ENCODE measurements at places on chromosomes 6 and 20.

DNA sequence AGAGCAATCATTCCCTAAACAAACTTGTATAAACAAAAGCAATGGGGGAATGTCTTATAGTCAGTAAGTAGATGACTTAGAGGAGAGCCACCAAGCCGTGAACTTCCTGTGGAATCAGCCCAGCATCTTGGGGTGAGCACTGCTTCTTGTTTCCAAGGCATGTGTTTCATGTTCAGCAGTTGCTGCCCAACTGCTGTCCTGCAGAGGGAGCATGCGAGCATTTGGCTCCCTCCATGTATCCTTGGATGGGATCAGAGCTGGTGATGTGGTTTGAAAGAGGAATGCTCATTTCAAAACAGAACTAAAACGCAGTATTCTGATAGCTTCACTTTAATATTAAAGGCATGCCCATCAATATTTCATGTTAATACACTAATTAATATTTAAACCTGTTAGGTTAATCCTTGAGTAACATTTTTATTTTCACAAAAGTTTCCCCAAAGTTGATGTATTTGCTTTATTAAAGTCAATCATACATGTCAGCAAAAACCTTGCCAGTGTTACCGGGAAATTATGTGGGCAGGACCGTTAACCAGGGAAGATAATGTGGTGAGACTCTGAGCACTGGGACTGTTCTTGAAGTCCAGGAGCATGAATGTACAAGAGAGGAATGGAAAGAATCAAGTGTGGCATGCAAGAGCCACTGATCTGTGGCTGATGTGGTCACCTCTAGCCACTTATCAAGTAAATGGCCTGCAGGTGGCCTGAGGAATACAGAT is 172.1 kb upstream of the GGTLC1 start:
- no peak for DNase-seq

DNA sequence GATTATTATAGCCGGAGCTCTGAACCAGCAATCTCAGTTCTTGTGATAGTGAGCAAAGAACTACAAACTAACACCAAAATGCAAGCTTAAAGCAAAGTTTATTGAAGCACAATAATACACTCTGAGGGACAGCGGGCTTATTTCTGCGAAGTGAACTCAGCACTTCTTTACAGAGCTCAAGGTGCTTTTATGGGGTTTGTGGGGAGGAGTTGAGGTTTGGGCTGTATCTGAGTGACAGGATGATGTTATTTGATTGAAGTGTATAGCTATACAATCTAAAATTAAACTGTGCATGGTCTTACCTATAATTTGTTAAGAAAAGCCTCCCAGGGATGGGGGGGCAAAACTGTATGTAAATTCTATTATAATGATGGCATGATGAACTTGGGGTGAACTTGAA is 1.0 kb upstream of the HFE start:
- DNase-seq: no peak

GRCh38 chr6:123879749-123880148 is 76.1 kb downstream of the NKAIN2 start:
- DNase-seq: no peak

GRCh38 chr6:684831-685636 is 7.9 kb downstream of the EXOC2 start:
- no peak for DNase-seq

DNA sequence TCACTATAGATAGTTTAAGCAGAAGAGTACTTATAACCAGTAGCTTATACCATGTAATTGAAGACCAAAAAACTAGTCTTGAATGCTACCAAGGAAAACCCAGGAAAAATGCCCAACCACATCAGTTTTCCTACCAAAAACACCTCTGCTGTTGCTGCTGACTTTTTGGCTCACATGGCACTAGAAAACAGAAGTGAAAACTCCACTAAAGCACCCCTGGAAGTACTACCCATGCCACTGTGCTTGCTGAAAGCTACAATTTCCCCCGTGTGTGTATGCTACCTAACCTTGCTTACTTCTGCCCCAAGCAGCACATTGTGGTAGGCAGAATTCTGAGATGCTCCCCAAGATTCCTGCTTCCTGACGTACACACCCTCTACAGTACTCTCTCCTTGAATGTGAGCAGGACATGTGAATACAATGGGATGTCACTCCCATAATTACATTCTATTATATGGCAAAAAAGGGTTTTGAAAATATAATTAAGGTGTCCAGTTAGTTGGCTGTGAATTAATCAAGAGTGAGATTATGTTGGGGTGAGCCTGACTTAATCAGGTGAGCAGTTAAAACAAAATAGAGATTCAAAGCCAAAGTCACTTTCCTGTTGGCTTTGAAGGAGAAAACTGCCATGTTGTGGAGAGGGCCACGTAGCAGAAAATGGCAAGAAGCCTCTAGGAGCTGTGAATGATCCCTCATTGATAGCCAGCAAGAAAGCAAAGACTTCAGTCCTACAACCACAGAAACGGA is 209.8 kb upstream of the MARCKS start:
- DNase-seq: no peak

DNA sequence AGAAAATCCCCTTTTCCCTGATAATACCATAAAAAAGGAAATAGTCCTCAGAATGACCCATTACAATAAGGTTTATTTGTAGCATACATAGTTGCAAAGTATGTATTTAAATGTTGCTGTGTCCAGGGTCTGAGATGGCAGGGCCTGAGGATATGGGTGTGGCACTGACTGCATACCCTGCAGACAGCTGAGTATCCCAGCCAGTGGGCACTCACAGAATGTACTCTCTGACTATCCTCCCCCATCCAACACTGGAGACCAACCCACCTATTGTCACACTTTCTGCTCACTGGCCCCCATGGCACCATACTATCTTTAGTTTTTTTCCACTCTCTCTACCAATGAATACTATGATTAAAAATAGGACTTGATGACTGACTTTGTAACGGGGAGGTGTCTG is 215.8 kb upstream of the FOXA2 start:
- DNase-seq: no peak

GRCh38 chr20:58179083-58179431 is 49.4 kb downstream of the ANKRD60 start:
- DNase-seq: no peak

DNA sequence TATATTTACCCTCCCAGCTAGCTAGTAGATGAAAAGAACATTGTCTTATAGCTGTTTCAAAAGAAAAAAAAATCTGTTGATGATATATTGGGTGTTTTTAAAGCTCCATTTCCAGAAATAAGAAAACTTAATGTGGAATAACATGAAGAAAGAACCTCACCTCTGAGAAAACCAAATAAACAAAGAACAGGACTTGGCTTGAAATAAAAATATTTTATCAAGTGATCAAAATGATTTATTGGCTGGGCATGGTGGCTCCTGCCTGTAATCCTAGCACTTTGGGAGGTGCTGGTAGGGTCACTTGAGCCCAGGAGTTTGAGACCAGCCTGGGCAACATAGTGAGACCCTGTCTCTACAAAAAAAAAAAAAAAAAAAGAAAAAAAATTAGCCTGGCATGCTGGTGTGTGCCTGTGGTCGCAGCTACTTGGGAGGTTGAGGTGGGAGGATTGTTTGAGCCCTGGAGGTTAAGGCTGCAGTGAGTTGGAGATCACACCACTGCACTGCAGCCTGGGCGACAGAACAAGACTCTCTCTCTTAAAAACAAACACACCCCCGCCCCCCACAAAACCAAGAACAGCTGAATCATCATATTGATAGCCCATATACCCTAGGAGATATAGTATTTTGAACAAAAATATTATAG is 7.9 kb downstream of the RNF24 start:
- DNase-seq: no peak

DNA sequence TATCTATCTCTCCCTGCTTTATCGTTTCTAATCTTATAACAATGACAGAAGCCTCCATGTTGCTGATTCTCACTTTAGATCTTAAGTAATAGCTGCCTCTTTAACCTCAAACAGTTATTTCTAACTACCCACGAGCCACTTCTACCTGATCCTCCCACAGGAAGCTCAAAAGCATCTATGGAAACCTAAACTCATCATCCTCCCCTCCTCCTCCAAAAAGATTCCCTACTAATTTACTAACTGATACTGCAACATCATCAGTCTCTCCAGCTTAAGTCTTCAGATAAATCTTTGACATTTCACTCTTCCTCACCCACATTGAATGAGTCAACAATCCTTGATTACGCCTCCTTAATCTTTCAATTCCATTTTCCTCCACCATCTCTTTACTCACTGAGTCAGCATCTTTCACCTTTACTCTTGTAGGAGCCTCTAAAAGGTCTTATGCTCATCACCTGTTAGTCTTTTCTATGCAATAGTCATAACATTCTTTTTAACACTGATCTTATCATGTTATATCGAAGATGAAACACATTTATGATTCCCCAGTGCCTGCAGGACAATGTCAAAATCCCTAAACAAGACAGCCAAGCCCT is 526.7 kb upstream of the CDH4 start:
- DNase-seq: no peak

GRCh38 chr6:116450185-116450710 is 10.9 kb upstream of the CALHM6 start:
- DNase-seq: no peak

GRCh38 chr6:134908906-134909516 is 40.9 kb downstream of the ALDH8A1 start:
- peak; percentile 53 for DNase-seq

DNA sequence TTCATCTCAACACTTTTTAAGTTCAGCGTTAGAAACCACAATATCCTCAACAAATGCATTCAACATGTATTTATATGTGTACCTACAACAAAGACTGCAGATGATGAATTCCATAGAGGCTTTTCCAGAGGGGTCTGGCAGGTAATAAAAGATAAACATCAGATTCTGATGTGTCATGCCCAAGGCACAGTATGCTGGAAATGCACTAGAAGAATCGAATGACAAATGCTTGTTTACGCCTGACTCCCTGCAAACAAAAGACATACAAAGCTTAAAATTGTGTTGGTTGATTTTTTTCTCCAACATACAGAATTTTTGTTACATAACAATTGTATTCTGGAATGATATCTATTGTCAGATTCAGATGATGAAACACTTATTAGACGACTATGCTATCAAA is at the start of gene LGSN:
TSS of gene LGSN (minus strand) at position 45 of the 400 bp plus-strand sequence. CDS start at position 5, 40 bp downstream.
- no peak for DNase-seq

DNA sequence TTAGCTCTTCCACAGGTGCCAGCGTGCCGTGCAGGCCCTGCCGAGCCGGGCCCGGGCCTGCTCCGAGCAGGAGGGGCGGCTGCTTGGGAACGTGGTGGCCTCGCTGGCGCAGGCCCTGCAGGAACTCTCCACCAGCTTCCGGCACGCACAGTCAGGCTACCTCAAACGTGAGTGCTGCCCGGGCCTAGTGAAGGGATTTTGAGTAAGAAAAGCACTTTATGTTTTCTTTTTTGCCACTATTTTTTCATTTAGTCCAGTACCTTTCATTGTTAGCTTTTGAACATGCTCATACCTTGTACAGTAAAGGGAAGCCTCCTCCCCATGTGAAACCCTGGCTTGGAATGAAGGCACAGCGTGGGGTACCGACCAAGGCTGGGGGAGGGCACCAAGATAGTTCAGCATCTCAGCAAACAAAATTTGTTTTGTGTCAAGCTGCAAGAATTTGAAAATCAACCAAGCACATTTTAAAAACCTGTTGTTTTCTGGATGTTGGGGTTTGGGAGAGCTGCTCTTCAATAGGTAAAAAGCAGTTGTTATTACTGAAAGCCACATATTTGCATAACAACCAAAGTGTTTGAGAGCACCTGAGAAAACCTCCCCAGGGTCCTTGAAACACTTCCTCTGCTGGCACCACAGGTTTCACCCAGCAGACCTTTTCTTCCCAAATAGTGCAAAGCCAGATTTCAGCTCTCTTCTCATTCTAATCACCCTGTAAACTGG is 18.4 kb downstream of the STX16 start:
- no peak for DNase-seq

DNA sequence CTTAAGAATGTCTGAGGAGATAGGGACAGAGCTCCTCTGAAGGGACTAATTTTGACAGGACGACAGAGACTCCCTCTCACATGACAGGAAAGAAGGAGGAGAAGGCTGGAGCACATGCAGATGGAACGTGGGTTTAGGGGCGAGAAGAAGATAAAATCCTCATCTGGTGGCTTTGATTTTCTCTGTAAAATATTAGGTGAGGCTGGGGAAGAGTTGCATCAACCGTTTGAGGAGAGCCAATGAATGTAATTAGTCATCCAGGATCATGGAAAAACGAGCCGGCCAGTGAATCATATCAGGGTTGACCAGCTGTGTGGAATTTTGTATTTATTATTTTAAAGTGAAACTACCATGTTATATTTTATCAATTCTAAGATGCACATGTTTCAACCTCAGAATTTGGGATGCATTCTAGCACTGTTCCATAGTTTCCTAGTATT is 46.9 kb upstream of the ADGRF4 start:
- no peak for DNase-seq

DNA sequence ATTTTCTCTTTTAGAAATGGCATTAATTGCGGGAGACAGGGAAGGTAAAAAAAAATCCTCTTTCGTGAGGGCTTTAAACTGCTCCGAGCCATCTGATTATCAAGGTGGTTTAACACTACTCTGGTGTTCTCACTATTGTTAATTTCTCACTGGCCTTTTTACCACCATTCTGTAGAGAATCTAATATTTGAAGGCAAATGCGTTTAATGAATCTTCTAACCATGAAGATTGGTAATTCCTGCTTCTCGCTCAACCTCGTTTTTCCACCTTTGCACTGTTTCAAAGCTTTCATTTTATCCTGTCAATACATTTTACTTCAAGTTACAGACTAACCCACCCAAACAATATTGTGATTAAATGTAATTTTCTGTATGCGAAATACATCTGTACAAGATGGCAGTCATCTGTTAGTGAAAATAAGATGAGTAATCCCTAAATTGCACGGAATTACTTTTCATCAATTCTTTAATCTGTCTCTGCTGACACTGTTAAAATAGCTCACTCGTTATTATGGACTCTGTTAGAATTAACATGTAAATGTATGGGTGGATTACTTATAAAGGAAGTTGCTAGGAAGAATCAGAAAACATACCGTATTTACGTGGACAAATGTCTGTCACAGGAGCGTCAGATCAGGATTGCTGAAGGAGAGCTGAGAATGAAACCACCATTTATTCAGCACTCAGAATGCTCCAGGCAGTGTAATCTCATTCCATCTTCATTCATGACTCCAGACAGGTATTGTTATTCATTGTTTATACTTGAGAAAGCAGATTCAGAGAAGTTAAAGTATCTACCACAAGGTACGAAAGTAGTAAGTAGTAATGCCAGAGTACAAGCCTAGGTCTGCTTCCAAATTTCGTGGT is 1.1 kb upstream of the LCA5 start:
- no peak for DNase-seq

GRCh38 chr20:10826111-10826510 is 152.3 kb upstream of the JAG1 start:
- no peak for DNase-seq

Data from thoracic aorta (tissue), 2 donors.